Naive thymus-derived CD4-positive, alpha-beta T cell (primary cell): ENCODE measurements at places on chromosomes 7 and 10. TPM values are rescaled to one million over a fixed set of nuclear protein-coding genes. Genes with fewer than 3 reads are reported as not detected.

HOGA1 gene
- total RNA-seq, result not detected

COBL gene
- not detected for total RNA-seq

LRRC17 gene
- total RNA-seq, result 0.51 TPM

PKD2L1 gene
- total RNA-seq, result 0.38 and 0.46 TPM in 2 replicates

LIPK gene
- not detected for total RNA-seq

PNLIPRP3 gene
- not detected for total RNA-seq

FBXO24 gene
- 1.7 TPM for total RNA-seq

C7orf57 gene
- not detected for total RNA-seq

CPA5 gene
- not detected for total RNA-seq

IGF2BP3 gene
- 0.27 TPM for total RNA-seq

HNRNPA2B1 gene
- total RNA-seq, result 416 TPM

ELFN1 gene
- not detected for total RNA-seq

UPK3BL2 gene
- total RNA-seq, result 65.4 TPM

AGAP4 gene
- total RNA-seq, result 37.2 TPM

KCND2 gene
- not detected in 2 replicates for total RNA-seq

BAMBI gene
- total RNA-seq, result 1.6 TPM

TACC2 gene
- not detected for total RNA-seq

CEP41 gene
- total RNA-seq, result 13.2 and 16.0 TPM in 2 replicates

SEMA3D gene
- not detected for total RNA-seq

PRSS37 gene
- not detected in 2 replicates for total RNA-seq

MET gene
- 0.19 TPM for total RNA-seq

PLAC9 gene
- total RNA-seq, result not detected

RADIL gene
- 0.12 and 0.13 TPM in 2 replicates for total RNA-seq

ATG9B gene
- total RNA-seq, result 46.6 TPM

PILRA gene
- 18.8 TPM for total RNA-seq

GIMAP5 gene
- 373 TPM for total RNA-seq

STAG3 gene
- total RNA-seq, result 9.0 TPM

LIPF gene
- not detected for total RNA-seq

SKIDA1 gene
- total RNA-seq, result not detected in 2 replicates

LZTS2 gene
- 17.1 TPM for total RNA-seq

ZNF679 gene
- total RNA-seq, result not detected

WIPF3 gene
- total RNA-seq, result 0.08 TPM

PTER gene
- total RNA-seq, result 14.4 TPM

SORCS1 gene
- total RNA-seq, result not detected

SLC26A3 gene
- not detected for total RNA-seq

NXPH1 gene
- total RNA-seq, result not detected in 2 replicates

CALML3 gene
- total RNA-seq, result not detected

TRIM73 gene
- total RNA-seq, result 14.2 and 17.1 TPM in 2 replicates
